ENCODE measurements at places on chromosomes 3 and 15.

DNA sequence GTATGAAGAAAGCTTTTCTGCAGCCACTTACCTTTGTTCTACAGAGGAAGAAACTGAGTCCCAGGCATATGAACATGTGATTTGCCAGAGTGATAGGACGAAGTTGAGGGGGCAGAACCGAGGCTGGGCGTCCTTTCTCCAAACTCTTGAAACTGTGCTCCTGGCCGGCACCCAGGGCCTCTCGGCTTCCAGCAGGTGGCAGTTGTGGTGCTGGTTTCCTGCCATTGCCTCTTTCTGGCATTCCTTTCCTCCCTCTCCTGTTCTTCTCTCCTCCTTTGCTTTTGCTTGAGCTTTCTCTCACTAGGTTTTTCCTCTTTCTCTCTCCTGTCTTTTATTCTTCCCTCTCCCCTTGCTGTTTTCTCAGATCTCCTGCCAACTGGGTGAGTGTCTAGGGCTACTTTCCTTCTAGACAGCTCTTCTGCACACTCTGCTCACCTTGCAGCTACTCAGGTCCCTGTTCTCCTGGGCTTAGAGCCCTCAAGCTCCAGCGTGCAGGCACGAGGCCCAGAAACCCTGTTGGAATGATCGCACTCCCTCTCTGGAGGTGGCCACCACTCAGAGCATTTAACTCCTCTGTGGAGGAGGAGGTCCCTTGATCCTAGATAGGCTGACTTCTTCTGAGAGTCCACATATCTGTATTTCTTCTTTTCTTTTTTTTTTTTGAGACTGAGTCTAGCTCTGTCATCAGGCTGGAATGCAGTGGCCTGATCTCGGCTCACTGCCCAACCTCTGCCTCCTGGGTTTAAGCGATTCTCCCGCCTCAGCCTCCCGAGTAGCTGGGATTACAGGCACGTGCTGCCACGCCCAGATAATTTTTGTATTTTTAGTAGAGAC, 26.2 kb downstream of the TRAK1 start:
- no peak for DNase-seq

- no peak for DNase-seq
Observed at GRCh38 chr3:71662568-71662967, 62.6 kb downstream of the EIF4E3 start.

- DNase-seq: peak; percentile 21
Observed at GRCh38 chr15:79184465-79184892, 93.9 kb upstream of the RASGRF1 start.

GRCh38 chr3:3744826-3745225, 54.4 kb upstream of the LRRN1 start:
- no peak for DNase-seq
